NCI-H748 treated with DMSO at 0.1 percent for 48 hours (cell line): ENCODE measurements at places on chromosomes 1 and 21.

DNA sequence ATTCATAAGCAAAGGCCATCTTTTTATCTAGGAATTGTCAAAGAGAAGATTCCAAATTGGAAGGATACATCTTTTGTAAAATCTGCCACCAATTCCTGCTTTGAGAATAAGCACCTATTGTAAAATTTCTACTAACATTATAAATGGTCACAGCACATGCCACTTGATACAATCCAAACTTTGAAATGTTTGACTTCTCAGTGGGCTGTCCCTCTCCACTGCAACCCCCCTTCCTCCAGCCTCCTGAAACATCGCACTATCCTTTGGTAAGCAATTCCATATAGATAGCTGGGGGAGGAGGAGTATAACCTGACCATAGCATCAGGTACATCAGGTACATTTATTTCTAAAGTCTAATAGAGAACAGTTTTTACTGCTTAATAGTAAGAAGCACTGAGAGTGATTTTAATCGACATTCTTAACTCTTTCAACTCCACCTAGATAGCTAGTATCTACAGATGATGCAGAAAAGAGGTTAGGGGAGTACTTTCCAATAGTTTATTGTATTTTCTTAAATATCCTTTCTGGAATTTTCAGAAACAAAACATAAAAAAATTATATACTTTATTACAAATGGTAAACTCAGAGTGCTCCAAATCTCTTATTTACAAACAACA, 2.9 kb downstream of the JUN start:
- peak; percentile 62 for DNase-seq

DNA sequence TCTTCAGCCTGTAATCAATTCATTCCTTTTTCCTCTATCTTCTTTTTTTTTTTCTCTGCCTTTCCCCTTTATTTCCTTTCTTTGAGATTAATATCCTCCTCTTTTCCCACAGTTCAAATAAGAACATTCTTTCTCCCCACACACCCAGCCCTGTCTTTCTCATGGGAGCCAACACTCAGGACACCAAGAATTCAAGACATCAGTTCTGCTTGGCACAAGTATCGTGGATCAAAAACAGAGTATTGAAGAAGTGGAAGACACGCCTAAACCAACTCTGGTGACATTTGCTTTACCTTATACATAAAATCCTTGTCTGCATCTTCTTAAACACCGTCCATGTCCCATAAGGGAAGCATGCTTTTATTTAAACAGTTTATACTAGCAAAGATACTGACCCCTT, 2.9 kb downstream of the CD1E start:
- DNase-seq: no peak

DNA sequence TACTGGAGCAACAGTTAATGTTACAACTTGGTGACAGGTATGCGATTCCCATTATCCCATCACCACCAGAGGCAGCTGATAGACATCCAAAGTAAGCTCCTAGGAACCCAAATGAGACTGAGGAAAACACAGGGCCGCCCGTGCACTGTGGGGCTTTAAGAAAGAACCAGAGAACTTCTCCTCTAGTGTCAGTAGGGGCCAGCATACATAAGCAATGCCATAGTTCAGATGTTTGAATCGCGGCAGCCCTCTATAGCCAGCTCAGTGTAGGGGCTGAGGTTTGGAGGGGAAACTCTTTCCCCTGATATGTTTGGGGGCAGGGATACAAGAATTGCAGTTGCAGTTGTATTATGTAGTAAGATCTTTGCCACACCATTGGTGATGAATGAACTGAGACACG, 593.3 kb upstream of the NCAM2 start:
- no peak for DNase-seq

DNA sequence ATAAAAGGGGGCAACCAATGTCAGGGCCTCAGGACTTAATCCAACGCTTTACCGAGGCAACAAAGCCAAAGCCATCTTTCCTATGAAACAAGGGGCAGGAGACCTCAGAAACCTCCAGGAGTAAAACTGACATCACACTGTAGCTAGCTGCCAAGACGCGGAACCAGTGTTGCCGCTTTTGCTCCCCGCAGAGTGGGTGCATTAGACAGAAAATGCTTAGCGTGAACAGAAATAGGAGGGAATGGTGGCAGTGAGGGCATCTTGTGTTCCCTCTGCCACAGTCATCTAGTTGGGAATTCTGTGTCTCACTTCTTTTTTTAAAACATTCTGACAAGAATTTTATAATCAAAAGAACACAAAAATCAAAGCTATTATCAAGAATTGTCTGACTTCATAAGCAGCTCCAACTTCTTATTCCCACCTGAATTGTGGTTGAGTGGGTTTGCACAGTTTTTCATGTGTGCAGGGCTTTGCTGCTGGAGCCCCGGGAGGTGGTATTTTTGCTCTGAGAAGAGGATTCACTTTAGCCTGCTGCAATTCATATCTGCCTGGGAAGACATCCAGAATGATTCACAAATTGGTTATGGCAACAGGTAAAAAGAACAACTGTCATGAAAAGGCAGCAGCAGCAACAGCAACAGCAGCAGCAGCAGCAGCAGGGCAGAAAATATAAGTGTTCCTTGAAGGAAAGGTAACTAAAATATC, 82.2 kb upstream of the DIRAS3 start:
- DNase-seq: no peak

- no peak for DNase-seq
Measured at GRCh38 chr21:20902511-20902910, 95.7 kb upstream of the NCAM2 start.

DNA sequence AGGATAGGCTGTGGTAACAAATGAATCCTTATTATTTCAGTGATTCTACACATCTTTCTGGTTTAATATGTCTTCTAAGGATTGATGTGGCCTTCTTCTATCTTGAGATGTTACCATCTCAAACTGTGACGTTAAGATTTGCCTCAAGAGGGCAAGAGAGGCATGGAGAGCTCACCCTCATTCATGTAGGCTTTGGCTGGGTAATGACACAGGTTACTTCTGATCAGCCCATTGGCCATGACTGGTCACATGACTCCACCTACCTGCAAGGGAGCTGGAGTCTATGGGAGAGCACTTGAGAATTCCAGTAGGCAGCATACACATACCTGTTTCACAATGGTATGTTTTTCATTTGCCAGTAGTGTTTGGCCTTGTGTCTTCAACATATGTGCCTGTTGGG, 30.0 kb downstream of the CACHD1 start:
- DNase-seq: no peak

DNA sequence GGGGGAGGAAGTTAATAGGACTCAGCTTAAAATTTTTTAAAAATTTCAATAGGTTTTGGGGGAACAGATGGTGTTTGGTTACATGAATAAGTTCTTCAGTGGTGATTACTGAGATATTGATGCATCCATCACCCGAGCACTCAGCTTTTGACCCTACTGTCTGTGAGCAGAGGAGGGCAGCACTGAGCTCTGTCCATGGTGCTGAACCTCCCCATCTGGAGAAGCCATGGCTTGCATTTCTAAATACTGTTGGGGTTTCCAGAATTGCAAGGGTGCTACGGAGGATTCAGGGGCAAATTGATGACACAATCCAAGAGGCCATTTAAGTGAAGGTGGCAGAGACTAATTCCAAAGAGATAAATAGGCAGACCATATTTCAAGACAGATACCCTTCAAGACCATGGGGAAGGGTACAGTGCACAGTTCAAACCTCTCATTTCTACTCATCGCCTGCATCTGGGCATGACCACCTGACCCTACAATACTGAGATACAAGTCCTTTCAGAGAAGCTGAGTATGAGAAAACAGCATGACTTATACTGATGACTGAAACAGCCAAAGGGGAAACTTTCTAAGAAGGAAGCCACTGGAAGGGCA, 17.2 kb downstream of the SYT2 start:
- DNase-seq: peak; percentile 2

GRCh38 chr1:191804311-191804710, 354.0 kb upstream of the RGS18 start:
- no peak for DNase-seq

- DNase-seq: no peak
Measured at GRCh38 chr1:220498188-220498587, 29.7 kb upstream of the MARK1 start.

GRCh38 chr1:65788762-65789161, 3.9 kb upstream of the PDE4B start:
- no peak for DNase-seq

DNA sequence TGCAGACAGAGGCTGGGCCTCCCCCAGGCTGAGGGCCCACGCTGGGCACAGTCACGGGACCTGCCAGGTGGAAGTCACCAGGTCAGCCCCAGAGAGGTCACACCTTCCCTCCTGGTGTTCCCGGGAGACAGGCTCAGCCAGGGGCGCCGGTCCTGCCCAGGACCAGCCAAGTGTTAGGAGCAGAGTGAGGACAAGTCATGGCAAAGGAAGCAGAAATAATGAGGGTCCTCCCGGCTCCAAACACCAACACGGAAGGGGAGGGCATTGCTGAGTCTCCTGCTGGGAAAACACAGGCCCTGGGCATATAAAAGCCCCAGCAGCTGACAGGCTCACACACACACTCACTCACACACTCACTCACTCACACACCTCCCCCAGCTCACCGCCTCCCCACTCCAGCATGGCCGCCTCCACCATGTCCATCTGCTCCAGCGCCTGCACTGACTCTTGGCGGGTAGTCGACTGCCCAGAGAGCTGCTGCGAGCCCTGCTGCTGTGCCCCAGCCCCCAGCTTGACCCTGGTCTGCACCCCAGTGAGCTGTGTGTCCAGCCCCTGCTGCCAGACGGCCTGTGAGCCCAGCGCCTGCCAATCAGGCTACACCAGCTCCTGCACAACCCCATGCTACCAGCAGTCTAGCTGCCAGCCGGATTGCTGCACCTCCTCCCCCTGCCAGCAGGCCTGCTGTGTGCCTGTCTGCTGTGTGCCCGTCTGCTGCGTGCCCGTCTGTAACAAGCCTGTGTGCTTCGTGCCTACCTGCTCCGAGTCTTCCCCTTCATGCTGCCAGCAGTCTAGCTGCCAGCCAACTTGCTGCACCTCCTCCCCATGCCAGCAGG, at the start of gene KRTAP10-10:
TSS of gene KRTAP10-10 (plus strand) at position 339 of the 833 bp plus-strand sequence. CDS start at position 401, 62 bp downstream.
- DNase-seq: no peak

- DNase-seq: no peak
Measured at GRCh38 chr1:226645279-226645976, 93.7 kb downstream of the ITPKB start.

GRCh38 chr21:31872452-31873274, at the start of gene HUNK:
HUNK (plus strand) TSS chr21:31873020; CDS start chr21:31873675, 655 bp downstream.
- peak; percentile 57 for DNase-seq

DNA sequence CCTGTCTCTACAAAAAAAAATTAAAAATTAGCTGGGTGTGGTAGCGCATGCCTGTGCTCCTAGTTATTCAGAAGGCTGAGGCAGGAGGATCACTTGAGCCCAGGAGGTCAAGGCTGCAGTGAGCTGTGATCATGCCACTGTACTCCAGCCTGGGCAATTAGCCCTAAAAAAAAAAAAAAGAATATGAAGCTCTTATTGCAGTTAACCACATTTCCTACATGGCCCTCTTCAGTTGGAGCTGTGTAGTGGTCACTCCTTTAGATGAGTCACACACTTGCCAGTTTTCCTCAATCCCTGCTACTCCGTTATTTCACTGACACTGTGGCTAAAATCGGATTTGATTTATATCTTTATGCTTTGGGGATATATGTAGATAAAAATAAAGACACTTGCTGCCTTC, 11.8 kb downstream of the NFYC start:
- DNase-seq: no peak

- no peak for DNase-seq
Measured at GRCh38 chr1:215055281-215055935, 27.1 kb upstream of the KCNK2 start.

DNA sequence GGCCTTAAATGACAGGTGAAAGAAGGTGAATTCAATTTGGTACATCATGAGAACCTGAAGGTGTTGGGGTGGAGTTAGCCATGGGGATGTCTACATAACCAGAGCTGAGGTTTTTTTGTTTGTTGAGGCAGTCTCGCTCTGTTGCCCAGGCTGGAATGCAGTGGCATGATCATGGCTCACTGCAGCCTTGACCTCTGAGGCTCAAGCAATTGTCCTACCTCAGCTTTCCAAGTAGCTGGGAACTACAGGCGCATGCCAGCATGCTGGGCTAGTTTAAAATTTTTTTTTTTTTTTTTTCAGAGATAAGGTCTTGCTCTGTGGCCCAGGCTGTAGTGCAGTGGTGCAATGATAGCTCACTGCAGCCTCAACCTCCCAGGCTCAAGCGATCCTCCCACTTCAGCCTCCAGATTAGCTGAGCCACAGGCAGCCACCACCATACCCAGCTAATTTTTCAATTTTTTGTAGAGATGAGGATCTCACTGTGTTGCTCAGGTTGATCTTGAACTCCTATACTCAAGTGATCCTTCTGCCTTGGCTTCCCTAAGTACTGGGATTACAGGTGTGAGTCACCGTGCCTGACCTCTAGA, 1.9 kb upstream of the MPZ start:
- DNase-seq: no peak

- no peak for DNase-seq
Measured at GRCh38 chr1:56975446-56975845, 9.6 kb upstream of the C8B start.

DNA sequence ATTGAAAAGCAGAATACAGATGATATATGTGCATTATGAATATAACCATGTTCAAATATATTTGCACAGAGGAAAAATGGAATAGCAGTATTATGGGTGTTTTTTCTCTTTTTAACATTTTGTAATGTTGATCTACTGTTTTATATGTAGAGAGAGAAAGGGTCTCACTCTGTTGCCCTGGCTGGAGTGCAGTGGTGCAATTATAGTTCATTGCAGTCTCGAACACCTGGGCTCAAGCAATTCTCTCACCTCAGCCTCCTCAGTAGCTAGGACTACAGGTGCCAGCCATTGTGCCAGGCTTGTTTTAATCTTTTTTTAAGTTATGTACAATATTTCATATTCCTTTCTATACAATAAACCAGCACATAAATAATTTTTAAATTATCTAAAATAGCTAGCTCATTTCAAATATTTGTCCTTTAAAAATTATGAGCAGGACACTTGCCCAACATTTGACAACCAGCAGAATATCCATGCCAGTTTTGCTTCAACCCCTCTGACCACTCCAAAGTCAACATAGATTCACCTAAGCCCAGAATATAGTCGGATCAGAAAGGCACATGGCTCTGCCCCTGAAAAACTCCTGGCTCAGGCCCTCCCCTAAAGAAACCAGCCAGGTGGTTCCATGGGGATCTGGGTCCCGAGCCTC, 29.8 kb downstream of the ZNF281 start:
- no peak for DNase-seq

DNA sequence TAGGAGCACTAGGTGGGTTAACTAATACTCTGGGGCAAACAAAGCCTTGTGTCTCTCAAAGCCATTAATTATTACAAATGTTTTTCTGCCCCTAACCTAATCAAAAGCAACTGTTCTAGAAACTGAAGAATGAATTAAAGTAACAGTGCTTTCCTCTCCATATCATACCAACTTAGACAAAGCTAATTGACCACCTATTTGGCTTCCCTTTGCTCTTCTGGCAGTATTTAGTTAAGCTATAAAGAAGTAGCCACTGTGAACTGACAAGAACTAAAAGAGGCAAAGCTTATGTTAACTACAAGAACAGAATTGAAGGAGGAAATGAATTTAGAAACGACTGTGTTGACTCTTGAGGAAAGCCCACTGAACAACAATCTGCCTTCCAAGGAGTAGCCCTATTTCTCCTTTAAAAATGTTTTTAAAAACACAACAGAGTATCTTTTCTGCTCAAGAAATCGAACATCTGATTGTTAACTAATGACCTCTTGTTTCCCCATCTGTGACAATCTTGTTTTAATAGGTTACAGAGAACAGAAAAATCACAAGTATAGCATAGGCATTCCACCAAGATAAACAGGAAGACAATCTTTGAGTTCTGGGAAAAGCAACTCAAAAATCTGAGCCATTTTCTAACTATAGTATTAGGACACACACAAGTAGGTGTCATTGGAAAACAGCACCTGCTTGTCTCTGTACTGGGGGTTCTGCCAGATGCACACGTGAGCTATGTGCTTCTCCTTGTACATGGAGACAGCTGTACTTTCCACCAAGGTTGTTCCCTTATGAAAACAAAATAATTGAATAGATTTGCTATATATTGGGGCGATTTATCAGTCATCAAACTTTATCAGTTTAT, 3.1 kb upstream of the EGLN1 start:
- DNase-seq: no peak
